ENCODE measurements at places on chromosomes 6 and 20.

- no peak for DNase-seq
These were observed 55.8 kb upstream of the HIVEP2 start for GRCh38 chr6:143000811-143001210.

GRCh38 chr6:49633541-49633940, 3.1 kb downstream of the RHAG start:
- no peak for DNase-seq

DNA sequence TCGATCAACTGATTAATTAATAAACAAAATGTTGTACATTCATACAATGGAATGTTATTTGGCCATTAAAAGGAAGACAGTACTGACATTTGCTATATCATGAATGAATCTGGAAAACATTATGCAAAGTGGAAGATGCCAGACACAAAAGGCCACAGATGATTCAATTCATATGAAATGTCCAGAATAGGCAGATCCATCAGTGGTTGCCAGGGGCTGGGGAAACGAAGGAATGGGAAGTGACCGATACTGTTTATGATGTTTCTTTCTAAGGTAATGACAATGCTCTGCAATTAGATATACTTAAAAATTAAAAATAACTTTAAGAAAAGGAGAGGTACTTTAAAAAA, 37.2 kb downstream of the ELOVL5 start:
- DNase-seq, result no peak

- no peak for DNase-seq
These were observed 100.8 kb upstream of the NEDD9 start for GRCh38 chr6:11333132-11333849.

DNA sequence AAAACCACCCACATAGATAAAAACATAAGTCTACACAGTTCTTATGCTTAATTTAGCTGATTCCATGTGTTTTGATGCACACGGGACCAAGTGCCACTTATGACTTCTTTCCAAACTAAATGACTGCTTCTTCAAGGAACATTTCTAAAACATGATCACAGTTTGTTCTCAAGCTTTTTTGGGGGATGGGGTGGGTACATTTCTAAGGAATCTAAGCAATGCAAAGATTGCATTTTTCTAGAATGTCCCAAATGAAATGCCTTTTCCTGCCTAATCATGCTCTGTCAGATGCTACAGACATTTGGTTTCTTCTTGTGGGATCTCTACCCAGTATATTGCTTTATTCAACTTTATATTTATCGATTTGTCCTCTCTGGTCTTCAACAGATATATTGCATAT, 496.8 kb upstream of the JAG1 start:
- no peak for DNase-seq

DNA sequence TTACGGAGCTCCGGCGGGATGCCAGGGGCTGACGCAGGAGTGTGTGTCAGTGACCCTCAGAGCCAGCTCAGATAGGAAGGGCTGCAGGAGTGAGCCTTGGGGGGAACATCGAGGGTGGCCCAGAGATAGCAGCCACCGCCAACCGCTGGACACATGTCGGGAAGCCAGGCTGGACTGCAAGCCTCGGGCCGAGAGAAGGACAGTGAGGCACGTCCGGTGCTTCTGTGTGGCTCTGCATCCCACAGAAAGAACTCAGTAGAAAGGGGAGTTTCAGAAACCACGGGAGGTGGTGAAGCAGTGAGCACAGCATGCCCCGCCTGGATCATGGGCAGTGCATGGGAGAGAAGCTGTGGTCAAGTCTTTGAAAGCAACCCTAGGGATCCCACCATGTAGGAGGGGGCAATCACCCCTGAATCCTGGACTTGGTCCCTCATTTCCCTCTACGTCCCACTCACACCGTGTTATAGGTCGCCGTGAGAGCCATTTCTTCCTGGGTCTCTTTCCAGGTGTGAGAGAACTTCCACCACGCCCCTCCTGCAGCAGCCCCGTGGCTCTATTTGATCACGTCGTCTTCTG, 383.7 kb upstream of the CDH4 start:
- no peak for DNase-seq

- no peak for DNase-seq
These were observed 9.2 kb downstream of the HSPA1B start for GRCh38 chr6:31836474-31837368.

DNA sequence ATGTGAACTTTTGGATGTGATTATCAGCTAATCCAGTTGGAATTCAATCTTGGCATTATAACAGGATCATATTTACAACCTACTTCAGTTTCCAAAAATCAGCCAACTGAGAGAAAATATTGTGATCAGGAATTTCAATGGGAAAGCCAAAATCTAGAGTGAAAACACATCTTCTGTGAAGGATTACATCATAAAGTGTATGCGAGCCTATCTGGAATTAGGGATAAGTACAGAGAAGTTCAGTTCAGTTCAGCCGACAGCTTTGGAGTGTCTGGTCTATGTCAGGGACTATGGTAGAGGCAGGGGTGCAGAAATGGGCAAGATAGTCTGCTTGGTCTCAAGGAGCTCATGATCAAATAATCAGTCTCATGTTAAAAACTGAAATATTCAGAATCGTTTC, 12.3 kb upstream of the PRIM2 start:
- DNase-seq, result no peak

DNA sequence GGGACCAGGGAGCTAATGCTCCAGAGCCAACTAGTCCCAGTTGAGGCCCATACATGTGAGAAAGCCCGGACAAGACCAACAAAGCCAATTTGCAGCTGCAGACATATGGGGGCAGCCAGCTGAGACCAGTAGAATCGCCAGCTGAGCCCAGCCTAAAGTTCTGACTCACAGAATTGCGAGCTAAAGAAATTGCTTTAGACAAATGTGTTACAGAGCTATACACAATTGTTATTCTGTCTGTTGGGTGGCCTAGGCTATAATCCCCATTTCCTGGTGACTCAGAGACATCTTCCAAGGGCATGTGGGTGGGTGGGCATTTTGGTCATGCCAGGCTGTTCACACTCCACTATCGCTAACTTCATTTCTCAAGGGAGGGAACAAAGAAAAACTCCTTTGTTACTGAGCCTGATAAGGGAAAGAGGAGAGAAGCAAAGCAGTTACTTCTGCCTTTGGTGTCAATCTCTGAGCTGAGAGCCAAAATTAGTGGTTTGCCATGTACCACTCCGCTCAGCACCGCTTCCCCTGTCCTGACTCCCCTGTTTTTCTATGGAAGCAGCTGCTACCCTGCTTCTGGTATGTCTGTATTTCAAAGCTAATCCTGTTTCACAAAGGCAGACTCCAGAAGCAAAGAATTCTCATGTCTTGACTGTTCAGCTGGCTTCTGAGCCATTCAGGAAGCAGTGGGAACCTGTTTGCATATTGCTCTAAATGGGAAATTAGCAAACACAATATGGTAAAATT, 26.1 kb downstream of the SCP2D1 start:
- no peak for DNase-seq

GRCh38 chr6:32369660-32370059, 2.0 kb downstream of the TSBP1 start:
- no peak for DNase-seq

DNA sequence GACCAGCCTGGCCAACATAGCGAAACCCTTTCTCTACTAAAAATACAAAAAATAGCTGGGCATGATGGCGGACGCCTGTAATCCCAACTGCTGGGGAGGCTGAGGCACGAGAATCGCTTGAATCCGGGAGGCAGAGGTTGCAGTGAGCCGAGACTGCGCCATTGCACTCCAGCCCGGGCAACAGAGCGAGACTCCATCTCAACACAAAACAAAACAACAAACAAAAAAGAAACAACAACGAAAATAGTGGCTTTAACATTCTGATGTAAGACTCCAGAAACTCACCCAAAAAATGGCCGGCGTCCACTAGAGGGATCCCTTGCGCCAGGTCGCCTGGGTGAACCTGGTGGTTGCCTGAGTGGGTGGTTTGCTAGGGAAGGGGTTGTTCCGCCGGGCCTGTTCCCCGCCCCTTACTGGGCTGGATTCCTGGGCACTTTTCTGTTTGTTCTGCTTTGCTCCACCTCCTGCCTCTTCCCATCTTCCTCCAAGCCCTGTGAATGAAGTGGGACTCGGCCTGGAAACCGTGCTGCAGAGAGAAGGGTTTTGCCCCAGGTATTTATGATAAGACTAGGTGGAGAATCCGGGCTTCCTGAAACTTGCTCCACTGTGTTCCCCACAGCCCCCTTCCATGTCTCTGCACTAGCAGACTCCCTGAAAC, 1.5 kb downstream of the PABPC1L start:
- DNase-seq, result peak; percentile 51

- no peak for DNase-seq
These were observed 40.8 kb upstream of the ATXN1 start for GRCh38 chr6:16802071-16802470.

GRCh38 chr6:112321941-112322424, 25.1 kb upstream of the RFPL4B start:
- DNase-seq, result no peak

DNA sequence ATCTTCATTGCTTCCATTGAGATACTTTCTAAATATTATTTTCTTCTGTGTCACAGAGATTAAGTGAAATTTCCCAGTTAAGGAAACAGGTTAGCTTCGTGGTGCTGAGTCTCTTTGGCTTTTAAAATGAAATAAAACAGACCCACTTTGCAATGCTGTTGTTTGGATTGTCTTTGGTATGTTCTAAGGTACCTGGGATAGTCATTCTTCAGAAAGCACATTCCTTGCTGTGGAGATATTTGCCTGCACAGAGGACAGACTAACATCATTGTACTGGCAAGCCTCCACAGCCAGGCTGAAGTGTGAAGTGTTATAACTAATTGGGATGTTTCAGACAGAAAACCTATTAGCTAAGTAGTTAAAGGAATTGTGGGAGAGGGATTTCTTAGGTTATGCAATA, 148.8 kb upstream of the EPHA7 start:
- no peak for DNase-seq

GRCh38 chr6:115091461-115091860, 748.6 kb upstream of the HS3ST5 start:
- no peak for DNase-seq

- no peak for DNase-seq
These were observed 165.2 kb downstream of the DLL1 start for GRCh38 chr6:170125456-170126300.

DNA sequence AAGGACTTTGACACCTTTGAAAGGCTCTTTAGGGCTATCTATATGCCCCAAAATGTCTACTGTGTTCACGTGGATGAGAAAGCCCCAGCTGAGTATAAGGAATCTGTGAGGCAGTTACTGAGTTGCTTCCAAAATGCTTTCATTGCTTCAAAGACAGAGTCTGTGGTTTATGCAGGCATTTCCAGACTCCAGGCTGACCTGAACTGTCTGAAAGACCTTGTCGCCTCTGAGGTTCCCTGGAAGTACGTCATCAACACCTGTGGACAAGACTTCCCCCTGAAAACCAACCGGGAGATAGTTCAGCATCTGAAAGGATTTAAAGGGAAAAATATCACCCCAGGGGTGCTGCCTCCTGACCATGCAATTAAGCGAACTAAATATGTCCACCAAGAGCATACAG, 65.2 kb downstream of the GCNT2 start:
- no peak for DNase-seq

DNA sequence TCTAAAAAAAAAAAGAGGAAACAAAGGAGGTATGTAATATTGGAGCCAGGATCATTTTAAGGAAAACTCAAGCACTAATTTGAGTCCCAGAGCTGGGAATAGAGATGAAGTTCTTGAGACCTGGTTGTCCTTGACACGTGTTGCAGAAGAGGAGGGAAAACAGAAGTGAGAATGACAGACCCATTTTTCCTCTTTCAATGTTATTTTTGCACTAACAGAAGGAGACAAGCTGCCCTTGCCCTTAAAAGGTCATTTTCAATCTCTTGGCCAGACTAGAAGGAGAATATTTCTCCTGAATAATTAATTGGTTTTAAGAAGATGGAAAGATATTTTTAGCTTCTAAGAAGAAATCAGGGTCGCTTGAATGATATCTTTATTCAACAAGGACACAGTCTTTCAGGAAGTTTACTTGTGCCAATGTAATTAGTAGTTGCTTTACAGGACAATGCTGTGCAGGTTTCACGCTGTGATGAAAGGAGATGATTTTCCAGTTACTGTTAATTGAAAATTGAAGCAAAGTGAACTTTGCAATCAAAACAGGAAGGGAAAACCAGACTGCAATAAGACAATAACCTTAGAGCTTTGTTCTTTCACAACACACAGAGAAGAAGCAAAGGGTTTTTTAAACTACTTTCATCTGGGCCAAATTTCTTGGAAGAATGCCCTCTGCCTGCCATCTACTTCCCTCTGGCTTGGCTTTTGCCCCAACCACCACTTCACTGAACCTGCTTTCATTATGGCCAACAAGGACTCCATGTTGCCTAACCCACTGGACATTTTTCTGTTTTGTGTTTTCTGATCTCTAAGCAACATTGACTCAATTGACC, 107.8 kb upstream of the SHLD1 start:
- DNase-seq, result no peak

DNA sequence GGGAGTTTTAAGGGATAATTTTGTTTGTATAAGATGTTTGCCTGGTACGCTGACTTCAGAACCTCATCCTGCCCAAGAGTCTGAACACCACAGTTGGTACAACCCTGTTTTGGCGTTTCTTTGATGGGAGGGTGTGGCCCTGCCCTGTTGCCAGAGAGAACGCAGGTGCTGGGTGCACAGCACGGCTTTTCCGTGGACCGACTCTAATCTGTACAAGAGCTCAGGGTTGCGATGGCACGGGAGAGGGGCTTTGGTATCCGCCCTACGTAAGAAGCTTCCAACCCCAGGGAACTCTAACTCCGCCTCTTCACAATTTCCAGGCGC, 1.3 kb downstream of the CYP24A1 start:
- DNase-seq, result no peak

DNA sequence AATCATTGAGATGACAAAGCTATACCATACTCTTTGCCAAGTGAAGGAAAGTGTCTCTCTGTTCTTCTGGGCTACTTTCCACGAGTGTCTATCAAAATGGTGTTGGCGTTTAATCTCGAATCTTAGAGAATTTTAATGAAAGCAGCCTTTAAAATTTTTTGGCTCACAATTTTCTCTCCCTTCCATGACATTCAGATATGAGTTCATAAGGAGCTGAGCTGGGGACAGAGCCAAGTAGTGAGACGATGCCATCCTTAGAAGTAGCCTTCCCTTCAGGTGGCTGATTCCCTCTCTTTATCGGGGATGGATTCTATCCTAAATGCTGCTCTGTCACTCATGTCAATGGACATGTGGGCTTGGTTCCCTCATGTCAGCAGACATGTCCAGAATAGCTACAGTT, 132.8 kb downstream of the GRM1 start:
- DNase-seq, result no peak

DNA sequence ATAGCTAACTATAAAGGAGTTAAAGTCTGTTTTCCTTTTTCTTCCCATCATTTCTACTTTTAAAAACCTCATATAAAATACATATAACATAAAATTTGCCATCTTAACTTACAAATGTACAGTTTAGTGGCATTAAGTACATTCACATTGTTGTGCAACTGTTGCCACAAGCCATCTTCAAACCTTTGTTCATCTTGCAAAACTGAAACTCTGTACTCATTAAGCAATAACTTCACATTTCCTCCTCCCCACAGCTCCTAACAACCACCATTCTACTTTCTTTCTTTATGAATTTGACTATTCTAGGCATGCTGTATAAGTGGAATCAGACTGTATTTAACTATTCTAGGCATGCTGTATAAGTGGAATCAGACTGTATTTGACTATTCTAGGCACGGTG, 4.5 kb downstream of the CCDC170 start:
- DNase-seq, result no peak

GRCh38 chr6:135195522-135195921, 14.4 kb downstream of the MYB start:
- no peak for DNase-seq

- DNase-seq, result no peak
These were observed 57.4 kb downstream of the DTD1 start for GRCh38 chr20:18645196-18645745.

Measured in CD4-positive, alpha-beta T cell treated with Interleukin-10 for 1 hour (primary cell).